ENCODE measurements at places on chromosomes 1 and 21.

DNA sequence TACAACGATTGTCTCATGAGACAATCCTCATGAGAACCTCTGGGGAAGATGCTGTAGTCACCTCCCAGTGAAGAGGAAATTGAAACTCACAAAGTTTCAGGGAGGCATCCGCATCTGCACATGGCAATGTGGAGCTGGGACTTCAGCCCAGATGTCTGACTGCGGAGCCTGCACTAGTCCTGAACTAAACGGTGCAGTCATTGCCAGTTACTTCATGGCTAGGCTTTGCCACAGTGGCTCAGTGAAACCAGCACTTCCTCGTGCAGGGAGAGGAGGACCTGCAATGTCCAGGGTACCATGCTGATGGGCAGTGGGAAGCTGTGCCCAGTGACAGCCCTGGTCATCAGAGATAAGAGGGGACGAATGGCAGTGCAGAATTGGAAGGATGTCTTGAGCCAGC is 40.7 kb upstream of the ETS2 start:
- DNase-seq = no peak

GRCh38 chr1:38662126-38662525 is 197.4 kb downstream of the RRAGC start:
- DNase-seq = no peak

DNA sequence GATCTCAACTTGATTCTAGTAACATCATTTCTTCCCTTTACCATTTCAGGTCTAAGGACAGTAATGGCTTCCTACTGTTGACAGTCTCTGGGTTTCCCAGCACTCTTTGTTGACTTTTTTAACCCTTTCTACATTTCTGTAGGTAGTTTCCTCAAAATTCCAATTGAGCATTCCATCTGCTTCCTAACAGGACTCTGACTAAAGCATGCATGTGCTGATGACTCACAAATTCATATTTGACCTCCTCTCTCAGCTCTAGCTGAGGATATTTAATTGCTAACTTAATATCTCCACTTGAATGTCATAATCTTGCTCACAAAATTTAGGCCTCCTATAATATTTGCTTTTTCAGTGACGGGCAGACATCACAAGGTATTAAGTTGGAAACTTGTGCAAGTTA is 93.3 kb upstream of the ZNHIT6 start:
- no peak for DNase-seq

DNA sequence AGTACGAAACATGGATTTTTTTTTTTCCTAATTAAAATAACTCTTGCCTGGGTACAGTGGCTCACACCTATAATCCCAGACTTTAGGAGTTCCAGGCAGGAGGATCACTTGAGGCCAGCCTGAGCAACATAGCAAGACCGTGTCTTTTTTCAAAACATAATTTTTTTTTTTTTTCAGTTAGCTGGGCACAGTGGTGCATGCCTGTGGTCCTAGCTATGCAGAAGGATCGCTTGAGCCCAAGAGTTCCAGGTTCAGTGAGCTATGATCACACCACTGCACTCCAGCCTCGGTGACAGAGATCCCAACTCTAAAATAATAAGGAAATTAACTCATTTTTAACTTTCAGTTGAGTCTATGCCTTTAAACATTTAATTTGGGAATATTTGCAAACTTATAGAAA is 170.1 kb downstream of the NEK7 start:
- no peak for DNase-seq

- no peak for DNase-seq
Measured at GRCh38 chr1:59433440-59433813, 136.5 kb downstream of the FGGY start.

- DNase-seq = no peak
Measured at GRCh38 chr1:185653615-185654014, 80.6 kb upstream of the HMCN1 start.

- no peak for DNase-seq
Measured at GRCh38 chr1:36570006-36570405, 87.3 kb upstream of the CSF3R start.

DNA sequence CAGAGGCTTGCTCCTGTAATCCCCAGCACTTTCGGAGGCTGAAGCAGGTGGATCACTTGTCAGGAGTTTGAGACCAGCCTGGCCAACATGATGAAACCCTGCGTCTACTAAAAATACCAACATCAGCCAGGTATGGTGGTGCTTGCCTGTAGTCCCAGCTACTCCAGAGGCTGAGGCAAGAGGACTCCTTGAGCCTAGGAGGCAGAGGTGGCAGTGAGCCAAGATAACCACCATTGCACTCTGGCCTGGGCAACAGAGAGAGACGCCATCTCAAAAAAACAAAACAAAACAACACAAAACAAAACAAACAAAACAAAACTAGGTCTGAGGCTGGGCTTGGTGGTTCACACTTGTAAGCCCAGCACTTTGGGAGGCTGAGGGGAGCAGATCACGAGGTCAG is 38.7 kb upstream of the RAP1GAP start:
- no peak for DNase-seq

- DNase-seq = no peak
Measured at GRCh38 chr1:199176713-199177112, 537.9 kb downstream of the PTPRC start.

- DNase-seq = no peak
Measured at GRCh38 chr21:24205319-24205718, 1402.0 kb downstream of the MRPL39 start.

GRCh38 chr1:26744075-26744959 is 43.4 kb upstream of the PIGV start:
- DNase-seq = no peak

DNA sequence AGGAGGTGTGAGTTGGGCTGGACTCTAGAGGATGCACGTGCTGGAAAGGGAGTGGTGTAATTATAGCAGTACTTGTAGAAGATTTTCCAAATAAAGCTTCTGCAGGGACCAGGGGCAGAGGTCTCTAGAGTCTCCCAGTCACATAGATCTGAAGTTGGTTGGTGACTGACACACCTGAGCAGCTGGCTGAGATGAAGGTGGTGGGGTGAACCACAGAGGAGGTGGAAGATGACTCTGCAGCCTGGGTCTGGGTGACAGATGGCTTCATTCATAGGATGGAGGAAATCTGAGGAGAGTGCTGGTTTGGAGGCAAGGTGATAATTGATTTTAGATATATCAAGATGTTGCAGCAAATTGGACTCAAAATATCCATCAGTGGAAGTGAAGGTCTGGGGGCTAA is 178.9 kb upstream of the IVNS1ABP start:
- no peak for DNase-seq

- no peak for DNase-seq
Measured at GRCh38 chr1:157429601-157430240, 122.6 kb downstream of the FCRL5 start.

- no peak for DNase-seq
Measured at GRCh38 chr1:198605406-198605805, 33.4 kb upstream of the PTPRC start.

DNA sequence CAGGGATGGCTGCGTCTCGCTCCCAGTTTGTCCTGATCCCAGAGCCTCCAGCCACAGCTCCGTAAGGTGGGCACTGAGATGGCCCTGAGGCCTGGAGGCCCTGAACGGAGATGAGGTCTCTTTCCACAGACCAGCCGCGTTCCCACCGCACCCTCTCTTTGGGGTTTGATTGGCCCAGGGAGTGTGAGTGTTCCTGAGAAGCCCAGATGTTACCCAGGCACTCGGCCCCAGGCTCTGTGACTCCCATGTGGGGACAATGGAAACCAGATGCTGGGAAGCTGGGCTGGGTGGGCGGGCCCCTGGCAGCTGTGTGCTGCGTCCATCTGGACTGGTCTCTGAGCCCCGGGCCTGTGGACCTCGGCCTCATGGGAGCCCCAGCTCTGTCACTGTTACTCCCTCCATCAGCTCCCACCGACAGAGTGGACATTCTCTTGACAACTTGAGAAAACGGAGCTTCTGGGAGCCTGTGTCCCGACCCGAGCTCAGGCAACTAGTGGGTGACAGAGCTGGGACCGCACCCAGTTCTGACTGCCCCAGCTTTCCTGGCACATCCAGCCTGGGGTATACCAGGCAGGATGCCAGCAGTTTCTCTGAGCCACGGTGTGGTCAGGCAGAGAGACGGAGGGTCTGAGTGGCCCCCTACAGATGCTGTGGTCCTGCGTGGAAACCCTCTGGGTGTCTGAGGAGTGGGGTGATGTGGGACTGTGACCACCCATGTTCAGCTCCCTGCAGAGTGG is 9.8 kb upstream of the COL6A1 start:
- DNase-seq = no peak

DNA sequence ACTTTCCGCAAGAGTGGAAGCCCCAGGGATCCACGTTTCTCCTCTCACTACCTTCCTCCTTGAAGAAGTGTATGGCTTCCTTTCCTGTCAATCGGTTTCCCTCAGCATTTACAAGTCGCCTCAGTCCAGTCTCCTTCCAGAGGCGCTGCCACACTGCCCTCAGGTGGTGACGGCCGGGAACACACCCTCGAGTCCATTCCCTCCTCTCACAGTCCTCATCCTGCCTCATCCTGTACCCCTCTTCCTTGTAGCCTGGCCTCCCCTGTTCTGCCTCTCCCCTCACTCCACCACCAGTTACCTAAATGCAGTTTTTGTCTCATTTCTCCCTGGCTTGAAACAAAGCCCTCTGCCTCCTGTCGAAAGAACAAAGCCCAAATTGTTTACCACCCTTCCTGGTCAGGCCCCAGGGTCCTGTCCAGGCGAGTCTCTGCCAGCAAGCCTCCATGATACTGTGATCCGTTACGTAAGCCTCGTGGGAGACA is 23.2 kb upstream of the LSM10 start:
- DNase-seq = peak; percentile 69

GRCh38 chr1:39145331-39145965 is 59.0 kb upstream of the MACF1 start:
- no peak for DNase-seq

DNA sequence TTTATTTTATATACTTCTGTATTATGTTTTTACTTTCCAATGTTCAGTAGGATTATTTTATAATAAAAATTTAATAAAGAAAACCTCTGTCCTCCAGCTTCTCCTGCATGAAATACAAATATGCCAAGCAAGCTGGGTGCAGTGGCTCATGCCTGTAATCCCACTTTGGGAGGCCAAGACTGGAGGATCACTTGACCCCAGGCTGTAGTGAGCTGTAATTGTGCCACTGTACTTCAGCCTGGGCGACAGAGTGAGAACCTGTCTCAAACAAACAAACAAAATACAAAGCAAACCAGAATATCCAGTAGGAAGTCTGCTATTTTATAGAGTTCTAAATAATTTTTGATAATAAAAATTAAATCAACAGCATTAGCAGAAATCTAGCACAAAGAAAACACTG is 168.8 kb downstream of the EIF4G3 start:
- no peak for DNase-seq

GRCh38 chr1:4830707-4831106 is 176.3 kb downstream of the AJAP1 start:
- no peak for DNase-seq

- no peak for DNase-seq
Measured at GRCh38 chr21:43957611-43958362, 54.3 kb upstream of the TRAPPC10 start.

GRCh38 chr1:89484092-89485038 is 40.3 kb upstream of the LRRC8B start:
- no peak for DNase-seq

DNA sequence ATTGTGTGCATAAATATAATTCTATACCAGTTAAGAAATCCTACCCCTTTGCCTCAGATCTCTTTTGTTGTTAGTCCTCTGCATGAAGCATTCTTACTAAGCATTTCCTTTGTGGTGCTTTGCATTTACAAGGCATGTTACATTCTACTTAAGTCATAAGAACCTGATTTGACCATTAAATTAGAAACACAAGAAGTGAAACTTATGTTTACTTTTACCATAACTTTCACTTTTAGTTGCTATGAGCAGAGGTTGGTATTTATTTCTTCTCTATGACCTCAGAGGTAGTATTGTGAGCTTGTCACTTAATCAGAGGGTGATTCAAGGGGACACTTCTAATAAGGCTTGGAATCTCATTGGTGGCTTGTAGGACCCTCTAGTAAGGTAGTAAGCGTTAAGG is 9.0 kb downstream of the FAM20B start:
- DNase-seq = no peak

DNA sequence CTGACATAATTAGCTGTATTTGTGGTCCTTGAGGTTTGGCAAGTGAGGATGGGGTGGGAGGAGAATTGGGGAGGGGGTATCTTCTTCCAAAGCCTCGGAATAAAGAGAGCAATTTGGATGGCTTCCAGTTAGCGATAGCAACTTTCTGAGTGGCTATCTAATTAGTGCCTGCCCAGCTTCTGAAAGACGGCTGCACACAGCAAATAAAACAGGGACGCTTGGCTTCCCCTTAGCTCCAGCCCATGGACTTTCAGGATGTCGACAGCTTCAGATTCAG is 31.1 kb downstream of the KLHDC7A start:
- no peak for DNase-seq

DNA sequence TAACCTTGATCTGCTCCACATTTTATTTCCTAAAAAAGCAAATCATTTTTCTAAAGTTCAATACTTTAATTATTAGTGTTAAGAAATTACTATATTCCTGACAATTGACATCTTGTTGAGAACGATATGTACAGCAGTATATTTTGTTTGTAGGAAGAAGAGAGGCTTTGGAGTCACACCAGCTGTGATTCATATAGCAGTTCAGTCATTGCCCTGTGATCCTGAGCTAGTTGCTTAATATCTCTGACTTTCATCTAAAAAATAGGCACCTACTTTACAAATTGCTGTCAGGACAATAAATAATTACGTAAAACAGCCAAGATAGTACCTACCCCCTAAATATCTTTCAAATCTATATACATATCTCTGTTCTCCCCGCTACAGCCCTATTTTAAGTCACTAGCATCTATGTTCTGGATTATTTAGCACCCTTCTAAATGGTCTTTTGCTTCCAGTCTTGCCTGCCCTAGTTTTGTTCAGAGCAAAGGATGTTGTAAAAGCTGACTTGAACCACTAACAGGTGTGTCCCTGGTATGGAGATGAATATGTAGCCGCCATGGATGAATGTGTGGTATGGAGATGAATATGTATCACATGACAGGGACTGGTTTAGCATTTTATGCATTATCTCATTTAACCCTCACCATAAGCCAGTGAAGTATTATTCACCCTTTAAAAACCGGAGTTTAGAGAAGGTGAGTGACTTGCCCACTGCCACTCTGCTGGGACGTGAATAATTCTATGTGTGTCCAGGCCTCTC is 42.2 kb downstream of the RNF220 start:
- DNase-seq = no peak

- no peak for DNase-seq
Measured at GRCh38 chr1:170623171-170623570, 40.8 kb upstream of the PRRX1 start.

DNA sequence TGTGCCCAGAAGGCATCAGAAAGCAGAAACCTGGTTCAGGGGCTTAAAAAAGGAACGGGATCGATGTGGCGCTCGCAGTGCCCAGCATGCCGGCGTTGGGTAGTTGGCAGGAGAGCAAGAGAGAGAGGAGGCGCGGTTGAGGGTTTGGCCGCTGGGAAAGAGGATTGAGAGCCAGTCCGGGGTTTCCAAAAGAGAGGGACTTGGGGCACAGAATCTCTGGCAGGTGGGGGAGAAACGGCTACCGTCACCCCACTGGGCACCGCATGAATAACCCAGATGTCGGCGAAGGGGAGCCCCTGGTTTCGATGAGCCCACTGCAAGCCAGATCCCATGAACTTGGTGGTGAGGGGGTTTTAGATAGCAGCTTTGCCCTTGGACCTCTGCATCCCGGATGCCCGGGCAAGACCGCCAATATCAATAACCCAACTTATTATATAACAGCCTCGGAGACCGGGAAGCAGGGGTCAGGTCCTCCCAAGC is 60.4 kb upstream of the ACOT11 start:
- no peak for DNase-seq

- DNase-seq = no peak
Measured at GRCh38 chr1:43366179-43366578, 1.6 kb downstream of the ELOVL1 start.

GRCh38 chr1:52139817-52140540 is 1.9 kb upstream of the ZFYVE9 start:
- DNase-seq = peak; percentile 22

- no peak for DNase-seq
Measured at GRCh38 chr21:43613755-43614638, 45.3 kb downstream of the HSF2BP start.

Data from SW480 (cell line).